Activated naive CD4-positive, alpha-beta T cell (primary cell): ENCODE measurements at places on chromosomes 3 and 15.

GRCh38 chr3:121969631-121970030, 52.4 kb downstream of the ILDR1 start:
- DNase-seq, result no peak

- DNase-seq, result no peak
Observed at GRCh38 chr3:142889212-142890014, 530 bp upstream of the PCOLCE2 start.

GRCh38 chr3:128232376-128233178, 79.3 kb downstream of the EEFSEC start:
- no peak for DNase-seq

DNA sequence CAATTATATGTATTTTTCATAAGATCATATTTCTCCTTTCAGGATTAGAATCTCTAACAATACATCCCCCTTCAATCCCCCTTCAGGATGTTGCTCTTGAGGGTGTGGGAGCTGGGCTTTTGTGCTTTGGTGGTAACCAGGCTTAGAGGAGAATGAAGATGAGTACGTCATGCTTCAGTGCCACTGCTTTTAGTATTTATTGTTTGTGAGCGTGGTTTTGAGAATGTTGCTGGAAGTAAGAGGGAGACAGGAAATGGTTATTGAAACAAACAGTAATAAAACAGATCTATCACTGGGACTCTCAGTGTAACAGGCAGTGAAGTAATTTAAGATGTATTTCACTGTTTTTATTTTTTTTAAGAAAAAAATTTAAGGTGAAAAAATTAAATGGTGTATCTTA, 35.3 kb downstream of the GBE1 start:
- DNase-seq, result no peak

DNA sequence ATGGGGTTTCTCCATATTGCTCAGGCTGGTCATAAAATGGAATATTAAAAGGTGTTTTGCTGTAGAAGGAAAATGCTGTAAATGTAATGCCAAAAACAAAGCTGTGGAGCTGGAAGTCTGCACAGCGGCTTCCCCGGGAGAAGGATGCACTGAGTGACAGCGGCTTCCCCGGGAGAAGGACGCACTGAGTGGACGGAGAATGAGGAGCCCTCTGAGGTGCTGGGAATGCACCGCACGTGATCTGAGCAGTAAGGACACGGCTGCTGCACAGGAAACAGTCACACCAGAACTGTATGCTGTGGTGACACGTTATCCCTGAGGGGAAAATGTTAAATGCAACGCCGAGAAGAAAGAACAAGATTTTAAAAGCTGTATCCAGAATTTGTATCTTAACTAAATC, 24.6 kb downstream of the TNK2 start:
- no peak for DNase-seq

- DNase-seq, result no peak
Observed at GRCh38 chr3:67765575-67765974, 111.2 kb upstream of the SUCLG2 start.

DNA sequence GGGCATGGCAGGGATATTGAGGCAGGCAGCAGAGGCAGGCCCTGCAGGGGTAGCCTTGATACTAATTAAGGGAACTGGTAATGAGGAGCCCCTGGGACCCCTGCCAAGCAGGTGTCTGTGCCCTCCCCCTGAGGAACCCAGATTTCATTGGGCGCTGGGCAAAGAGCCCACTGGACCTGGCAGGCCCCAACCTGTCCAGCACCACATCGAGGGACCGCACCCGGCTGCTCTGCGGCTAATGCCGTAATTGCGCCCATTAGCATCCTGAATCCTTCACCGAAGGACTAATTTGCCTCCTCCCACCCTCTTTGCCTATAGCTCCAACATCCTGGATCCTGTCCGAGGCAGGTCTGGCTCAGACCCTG, 13.7 kb upstream of the SEMA3B start:
- DNase-seq, result no peak

GRCh38 chr3:126872701-126873342, 110.1 kb upstream of the PLXNA1 start:
- no peak for DNase-seq

DNA sequence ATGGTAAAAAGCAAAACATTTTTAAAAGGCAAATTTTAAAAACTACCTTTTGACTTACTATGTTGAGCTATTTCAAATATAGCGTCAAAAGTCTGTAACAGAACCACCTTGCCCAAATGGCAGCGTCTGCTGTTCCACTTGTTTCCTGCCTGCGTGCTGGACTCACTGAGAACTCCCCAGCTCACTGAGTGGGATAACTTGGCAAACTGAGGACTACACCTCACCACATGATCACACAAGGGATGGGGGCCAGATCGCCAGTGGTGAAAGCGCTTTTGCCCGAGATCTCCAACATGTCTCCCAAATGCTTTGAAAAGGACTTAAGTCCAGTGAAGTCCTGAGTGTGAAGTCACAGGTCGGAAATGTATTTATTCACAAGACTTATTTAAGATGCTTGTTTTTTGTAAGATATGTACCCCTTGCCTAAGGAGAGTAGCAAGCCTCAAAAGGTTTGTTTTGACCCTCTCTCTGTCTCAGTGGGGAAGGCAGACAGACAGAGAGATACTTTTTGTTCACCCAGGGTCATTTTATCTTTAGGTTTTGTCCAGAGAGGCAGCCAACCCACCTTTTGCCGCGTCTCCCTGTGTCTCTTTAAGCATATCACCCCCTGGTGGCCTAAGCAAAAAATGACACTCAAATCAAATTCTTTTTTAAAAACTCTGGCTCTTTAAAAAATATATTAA, 192.6 kb downstream of the PDZRN3 start:
- DNase-seq, result no peak

DNA sequence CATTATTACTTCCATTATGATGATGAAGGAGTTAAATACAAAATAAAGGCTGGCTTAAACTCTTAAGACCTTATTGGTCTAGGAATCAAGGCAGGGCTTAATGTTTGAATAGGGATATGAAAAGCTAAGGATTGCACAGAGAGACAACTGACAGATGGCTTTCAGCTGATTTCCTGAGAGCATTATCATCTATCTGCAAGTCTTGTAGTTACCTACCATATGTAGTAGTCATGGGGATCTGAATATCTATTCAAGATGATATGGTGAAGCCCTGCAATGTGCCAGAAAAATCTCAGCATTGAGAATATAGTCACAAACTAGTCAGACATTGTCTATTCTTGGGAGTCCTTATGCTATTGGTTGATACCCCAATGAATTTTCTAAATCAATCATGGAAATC, 47.5 kb upstream of the CHMP2B start:
- no peak for DNase-seq

DNA sequence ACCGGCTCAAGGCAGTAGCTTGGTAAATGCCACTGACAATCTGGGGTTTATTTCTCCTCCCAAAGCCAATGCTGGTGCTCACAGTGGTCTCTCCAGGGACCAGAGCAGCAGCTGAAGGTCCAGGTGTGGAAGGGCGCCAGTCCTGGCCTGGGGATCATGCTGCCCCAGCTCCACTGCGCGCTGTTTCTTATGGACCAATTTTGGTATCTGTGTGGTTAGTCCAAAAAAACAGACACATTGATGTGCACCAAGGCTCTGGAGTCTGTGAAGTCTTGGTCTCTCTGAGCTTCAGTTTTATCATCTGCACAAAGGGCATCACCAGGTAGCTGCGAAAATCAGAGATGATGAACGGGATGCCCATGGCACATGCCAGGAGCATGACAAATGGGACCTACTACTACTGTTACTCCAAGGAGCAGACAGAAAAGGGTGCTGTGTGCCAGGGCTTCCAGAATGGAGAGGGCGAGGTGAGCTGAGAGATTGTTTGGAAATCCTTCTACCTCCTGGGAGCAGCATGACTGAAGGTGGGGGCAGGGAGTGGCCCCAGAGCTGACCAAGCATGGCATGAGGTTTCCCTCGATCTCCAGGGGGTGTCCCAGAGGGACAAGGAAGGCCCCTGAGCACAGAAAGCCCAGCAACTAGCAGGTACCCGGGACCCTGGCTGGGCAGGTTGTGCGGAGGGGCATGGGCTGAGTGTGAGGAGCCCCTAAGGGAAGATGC, 134.3 kb upstream of the PRR20G start:
- no peak for DNase-seq

DNA sequence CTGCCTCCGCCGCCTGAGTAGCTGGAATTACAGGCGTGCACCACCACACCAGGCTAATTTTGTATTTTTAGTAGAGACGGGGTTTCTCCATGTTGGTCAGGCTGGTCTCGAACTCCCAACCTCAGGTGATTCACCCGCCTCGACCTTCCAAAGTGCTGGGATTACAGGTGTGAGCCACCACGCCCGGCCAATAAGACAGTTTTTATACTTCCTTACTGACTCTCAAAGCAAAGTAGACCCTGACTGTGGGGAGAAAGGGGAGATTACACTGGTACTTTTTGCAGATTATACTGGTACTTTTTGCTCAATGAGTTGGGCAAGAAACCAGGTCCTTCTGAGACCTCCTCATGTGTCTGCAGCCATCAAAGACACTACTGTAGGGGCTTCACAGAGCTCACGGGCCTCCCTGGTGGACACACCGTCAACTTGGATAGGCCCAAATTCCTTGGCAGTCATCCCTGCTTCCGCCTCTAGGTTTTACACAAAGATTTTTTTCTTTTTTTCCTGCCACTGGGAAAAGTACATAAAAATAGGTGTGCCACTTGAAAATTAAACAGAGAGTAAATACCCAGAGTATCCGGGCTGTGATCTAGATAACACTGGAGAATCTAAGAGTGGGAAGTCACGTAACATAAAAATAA, 143.3 kb upstream of the WNT5A start:
- DNase-seq, result no peak

GRCh38 chr3:40655551-40655950, 130.8 kb downstream of the ZNF621 start:
- no peak for DNase-seq

- DNase-seq, result no peak
Observed at GRCh38 chr3:124374583-124374982, 355.7 kb upstream of the UMPS start.

DNA sequence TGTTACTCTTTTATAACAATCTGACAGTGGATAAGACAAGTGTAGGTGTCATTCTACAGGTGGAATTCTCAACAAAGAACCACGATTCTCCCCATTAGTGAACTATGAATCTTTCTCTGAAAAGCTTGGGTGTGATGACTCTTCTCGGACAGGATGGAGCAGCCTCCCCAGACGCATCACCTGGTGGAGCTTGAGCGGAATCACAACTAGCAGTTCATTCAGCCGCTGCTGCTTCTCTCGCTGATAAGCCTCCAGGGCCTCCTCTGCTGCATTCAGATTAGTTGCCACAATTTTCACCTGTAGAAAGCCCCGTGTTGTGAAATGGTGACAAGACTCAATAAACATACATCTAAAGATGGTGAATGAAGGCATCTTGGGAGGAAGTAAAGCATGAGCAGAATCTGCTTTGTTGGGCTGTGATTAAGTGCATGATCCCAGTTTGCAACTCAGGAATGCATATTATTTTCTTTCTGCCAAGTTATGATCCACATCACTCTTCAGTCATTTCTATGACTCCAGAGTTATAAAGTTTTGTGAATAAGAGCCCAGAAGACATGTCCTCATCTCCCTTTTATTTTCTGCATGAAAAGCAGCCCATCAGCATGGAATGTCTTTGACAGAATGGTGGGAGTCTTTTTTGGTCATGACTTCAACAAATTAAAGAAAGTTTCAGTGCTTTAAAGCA, 93.6 kb downstream of the BOC start:
- no peak for DNase-seq

DNA sequence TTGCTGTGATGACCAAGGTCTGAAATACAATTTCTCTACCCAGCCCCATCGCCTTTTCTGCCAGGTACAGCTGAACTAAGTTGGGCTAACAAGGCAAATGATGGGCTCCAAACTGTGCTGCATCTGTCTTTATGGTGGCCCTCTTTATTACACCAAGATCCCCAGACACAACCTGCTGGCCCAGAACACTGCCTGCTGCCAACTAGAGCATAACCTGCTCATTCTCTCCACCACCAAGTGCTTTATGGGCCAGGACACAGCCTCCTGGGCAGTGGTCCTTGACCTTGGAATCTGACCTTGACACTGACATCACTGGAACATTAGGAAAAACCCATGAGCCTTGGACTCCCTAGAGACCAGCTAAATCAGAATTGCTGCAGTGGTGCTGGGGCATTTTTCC, 3.3 kb downstream of the LINS1 start:
- DNase-seq, result no peak

DNA sequence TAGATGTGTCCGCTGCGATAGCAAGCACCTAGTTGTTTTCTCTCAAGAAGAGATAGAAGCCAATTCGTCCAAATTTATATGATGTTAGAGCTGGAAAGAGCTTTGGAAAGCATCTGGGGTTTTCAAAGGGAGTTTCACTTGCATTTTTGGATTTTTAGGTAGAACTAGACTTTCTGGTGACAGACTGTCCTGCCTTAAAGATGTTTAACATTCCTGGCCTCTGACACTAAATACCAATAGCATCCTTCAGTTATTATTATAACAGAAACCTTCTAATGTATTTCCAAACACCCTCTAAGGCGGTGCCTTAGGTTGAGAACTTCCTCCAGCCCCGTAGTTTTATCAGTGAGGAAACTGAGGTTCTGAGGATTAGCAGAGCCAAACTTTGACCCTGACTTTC, 305.3 kb downstream of the SATB1 start:
- no peak for DNase-seq

- DNase-seq, result no peak
Observed at GRCh38 chr15:60392986-60393790, 4.6 kb downstream of the ANXA2 start.

DNA sequence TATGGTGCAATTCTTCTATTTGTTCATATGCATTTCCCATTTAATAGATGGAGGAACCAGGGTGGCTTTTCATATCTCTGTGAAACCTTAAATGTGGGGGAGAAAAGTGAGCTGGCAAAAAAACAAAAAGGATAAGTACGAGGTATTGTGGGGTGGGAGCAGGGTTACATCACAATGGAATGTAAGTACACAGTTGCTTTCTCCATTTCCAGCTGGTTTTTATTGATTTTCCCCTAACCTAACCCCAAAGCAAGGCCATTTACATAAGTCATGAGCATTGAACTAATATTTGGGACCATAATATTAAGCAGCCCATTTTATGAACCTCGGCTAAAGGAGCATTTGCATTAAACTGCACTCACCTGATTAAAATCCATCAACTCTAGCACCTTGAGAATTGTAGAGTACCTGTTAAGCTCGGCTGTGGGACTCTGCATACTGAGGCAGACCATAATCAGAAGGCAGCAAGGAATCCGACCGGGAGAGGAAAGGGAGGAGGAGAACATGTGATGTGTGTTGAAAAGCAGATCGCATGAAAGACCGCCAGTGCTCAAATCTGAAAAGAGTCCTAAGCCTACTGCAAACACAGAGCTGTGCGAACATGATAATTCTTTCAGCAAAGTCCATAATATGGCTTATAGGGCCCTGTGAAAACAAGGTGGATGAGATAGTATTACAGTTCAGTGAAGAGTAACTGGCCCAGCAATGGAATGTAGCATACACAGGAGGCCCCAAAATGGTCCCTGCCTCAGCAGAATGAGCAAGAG, 513.4 kb downstream of the FHIT start:
- DNase-seq, result no peak

DNA sequence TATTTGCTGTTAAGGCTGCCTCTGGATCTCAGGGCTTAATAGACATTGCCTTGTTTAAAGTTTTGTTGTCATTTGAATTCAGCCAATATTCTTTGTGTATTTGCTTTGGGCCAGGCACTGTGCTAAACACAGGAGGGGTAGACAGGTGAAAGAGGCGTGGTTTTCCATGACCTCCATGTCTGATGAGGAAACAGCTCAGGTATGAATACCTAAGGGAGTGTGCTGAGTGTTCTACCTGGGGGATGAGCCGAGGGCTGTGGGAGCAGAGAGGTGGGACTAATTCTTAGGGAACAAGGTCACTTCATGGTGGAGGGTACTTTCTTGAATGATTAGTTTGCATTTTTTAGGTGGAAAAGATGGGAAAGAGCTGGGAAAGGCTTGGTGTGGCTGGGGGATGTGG, 108.2 kb downstream of the THSD4 start:
- no peak for DNase-seq

GRCh38 chr3:194262925-194263305, 88.2 kb downstream of the CPN2 start:
- no peak for DNase-seq
